ENCODE measurements at places on chromosomes 5 and 9. TPM values are rescaled to one million over a fixed set of nuclear protein-coding genes. Genes with fewer than 3 reads are reported as not detected.

CARD6 gene
- total RNA-seq = 10.9 TPM

RAB14 gene
- total RNA-seq = 67.7 TPM

CBY3 gene
- not detected for total RNA-seq

BHMT gene
- total RNA-seq = 3.2 TPM

PCDHB3 gene
- 4.5 TPM for total RNA-seq

KIF20A gene
- total RNA-seq = 0.67 TPM

SLCO6A1 gene
- total RNA-seq = not detected

TNFAIP8 gene
- total RNA-seq = 14.6 TPM

IDNK gene
- 7.8 TPM for total RNA-seq

AJM1 gene
- 3.1 TPM for total RNA-seq

STPG3 gene
- not detected for total RNA-seq

CNTNAP3 gene
- 10.5 TPM for total RNA-seq

LCNL1 gene
- 4.1 TPM for total RNA-seq

TPPP gene
- total RNA-seq = 3.4 TPM

EDIL3 gene
- total RNA-seq = 29.4 TPM

POLR3G gene
- 5.6 TPM for total RNA-seq

ADRA1B gene
- 1.6 TPM for total RNA-seq

MARVELD2 gene
- 3.6 TPM for total RNA-seq

CEL gene
- total RNA-seq = 2.7 TPM

IL4 gene
- total RNA-seq = not detected

PCDHB12 gene
- 6.6 TPM for total RNA-seq

POLE3 gene
- 20.6 TPM for total RNA-seq

ACER2 gene
- 10.7 TPM for total RNA-seq

FBXL7 gene
- total RNA-seq = 40.4 TPM

TRIM14 gene
- 12.6 TPM for total RNA-seq

PIK3R1 gene
- total RNA-seq = 288 TPM

GRM6 gene
- not detected for total RNA-seq

SLC36A2 gene
- 30.2 TPM for total RNA-seq

MED22 gene
- total RNA-seq = 36.2 TPM

SNCAIP gene
- 8.1 TPM for total RNA-seq

ACTBL2 gene
- total RNA-seq = not detected

KCNIP1 gene
- 2.1 TPM for total RNA-seq

ASTN2 gene
- total RNA-seq = 19.1 TPM

QRFP gene
- not detected for total RNA-seq

LMX1B gene
- total RNA-seq = 0.71 TPM

WNT8A gene
- not detected for total RNA-seq

ARAP3 gene
- 22.4 TPM for total RNA-seq

PDCD1LG2 gene
- total RNA-seq = 3.0 TPM

ZNF474 gene
- total RNA-seq = 0.80 TPM

PCDHB7 gene
- 5.0 TPM for total RNA-seq

PLPP7 gene
- total RNA-seq = 8.6 TPM

NPR3 gene
- 16.0 TPM for total RNA-seq

HNRNPK gene
- 425 TPM for total RNA-seq

SMIM33 gene
- total RNA-seq = not detected

NIPAL4 gene
- 0.36 TPM for total RNA-seq

DDX4 gene
- not detected for total RNA-seq

NEK6 gene
- 103 TPM for total RNA-seq

PCDHAC1 gene
- 0.71 TPM for total RNA-seq

PCSK1 gene
- total RNA-seq = 0.09 TPM

TAF1L gene
- total RNA-seq = not detected

KDM4C gene
- total RNA-seq = 51.1 TPM

KIF4B gene
- total RNA-seq = not detected

TICAM2 gene
- total RNA-seq = 5.9 TPM

C6 gene
- 6.1 TPM for total RNA-seq

PCA3 gene
- 0.18 TPM for total RNA-seq
